ENCODE measurements at places on chromosomes 2 and 18. TPM values are rescaled to one million over a fixed set of nuclear protein-coding genes. Genes with fewer than 3 reads are reported as not detected.

- no peak for DNase-seq
These were observed 376.4 kb downstream of the ZEB2 start for GRCh38 chr2:144143294-144144151.

- no peak for DNase-seq
These were observed 121.3 kb downstream of the CDC42EP3 start for GRCh38 chr2:37550190-37550589.

Gene WNT10A
- 0.72 TPM for total RNA-seq

GRCh38 chr2:210965472-210965871, 409.1 kb downstream of the CPS1 start:
- DNase-seq, result no peak

- DNase-seq, result no peak
These were observed 58.5 kb downstream of the ROCK1 start for GRCh38 chr18:21053127-21053526.

Gene RSAD2
- 3.6 TPM for total RNA-seq
